ENCODE measurements at places on chromosomes 2 and 18. TPM values are rescaled to one million over a fixed set of nuclear protein-coding genes. Genes with fewer than 3 reads are reported as not detected.

DNA sequence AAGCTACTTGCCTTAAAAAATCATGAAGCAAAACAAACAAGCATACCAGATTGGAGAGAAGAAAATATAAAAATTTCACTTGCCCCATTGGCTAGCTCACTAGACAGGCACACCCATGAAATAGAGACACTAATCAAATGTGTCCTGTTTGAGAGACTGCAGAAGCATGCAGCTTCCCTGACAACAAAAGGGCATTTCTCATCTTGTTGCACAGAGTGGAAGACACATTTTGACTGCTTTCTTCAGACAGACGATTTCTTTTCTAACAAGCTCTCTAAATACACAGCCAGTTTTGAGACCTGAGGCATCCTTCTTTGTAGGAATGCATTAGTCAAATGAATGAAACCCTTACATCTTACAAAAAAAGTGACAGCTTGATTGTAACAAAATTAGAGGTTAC is 1558.6 kb upstream of the NXPH2 start:
- no peak for DNase-seq

DNA sequence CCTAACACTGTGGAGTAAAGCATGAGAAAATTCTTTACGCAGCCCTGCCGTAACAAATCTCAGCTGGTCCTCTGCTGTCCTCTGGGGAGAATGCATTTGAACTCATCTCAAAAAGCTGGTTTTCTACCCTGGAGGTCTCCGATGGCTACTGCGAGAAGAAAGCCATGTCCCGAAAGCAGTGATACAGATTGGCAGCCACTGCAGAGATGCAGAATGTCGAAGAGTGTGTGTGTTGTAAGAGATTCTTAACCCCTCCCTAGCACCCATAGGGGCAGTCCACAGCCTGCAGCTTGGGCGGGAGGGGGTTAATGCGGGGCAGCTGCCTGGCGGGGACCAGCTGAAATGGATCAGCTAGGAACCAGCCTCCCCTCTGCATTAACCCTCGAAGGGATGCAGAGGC is 235.9 kb downstream of the ZNF516 start:
- no peak for DNase-seq

GRCh38 chr2:25981596-25982272 is 563 bp downstream of the KIF3C start:
- peak; percentile 15 for DNase-seq

Gene COLEC12
- total RNA-seq = 60.6 TPM

DNA sequence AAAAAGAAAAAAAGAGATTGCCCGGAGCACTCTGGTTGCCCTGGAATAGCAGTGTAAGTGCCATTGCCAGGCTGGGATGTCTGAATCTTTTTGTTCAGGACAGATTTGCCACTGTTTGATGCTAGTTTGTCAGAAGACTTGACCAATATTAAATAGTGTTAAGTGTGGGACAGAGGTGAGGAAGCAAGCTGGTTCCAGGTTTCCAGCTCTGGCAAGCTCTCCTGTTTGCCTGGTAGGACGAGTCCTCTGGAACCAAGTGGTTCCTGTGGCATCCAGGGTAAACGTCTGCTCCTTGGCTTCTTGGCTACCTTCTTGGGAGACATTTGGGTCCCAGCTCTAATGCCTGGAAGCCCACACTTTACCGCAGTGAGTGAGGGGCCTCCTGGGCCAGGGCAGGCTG is 20.8 kb upstream of the IGFBP5 start:
- no peak for DNase-seq

Gene LPIN1
- 149 TPM for total RNA-seq

Gene ANKRD39
- 5.3 TPM for total RNA-seq

DNA sequence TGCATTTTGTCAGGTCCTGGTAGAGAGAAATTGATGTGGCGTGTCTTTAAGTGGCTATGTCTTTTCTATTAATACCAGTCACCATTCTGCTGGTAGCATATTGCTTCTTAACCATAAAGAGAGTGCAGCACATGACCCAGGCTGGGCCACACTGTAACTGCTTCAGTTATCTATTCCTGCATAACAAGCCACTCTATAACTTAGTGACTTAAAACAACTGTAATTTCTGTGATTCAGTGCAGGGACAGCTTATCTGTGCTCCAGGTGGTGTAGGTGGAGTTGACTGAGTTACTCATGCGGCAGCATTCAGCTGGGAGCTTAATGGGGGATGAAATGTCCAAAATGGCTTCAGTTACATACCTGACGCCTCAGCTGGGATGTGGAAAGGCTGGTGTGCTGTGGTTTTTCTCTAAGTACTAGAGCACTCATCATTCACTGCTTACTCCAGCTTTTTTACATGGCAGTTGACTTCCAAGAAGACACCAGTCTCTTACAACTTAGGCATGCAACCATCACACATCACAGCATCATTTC is 742.4 kb downstream of the SATB2 start:
- DNase-seq = no peak

Gene FAM136A
- total RNA-seq = 16.4 TPM

DNA sequence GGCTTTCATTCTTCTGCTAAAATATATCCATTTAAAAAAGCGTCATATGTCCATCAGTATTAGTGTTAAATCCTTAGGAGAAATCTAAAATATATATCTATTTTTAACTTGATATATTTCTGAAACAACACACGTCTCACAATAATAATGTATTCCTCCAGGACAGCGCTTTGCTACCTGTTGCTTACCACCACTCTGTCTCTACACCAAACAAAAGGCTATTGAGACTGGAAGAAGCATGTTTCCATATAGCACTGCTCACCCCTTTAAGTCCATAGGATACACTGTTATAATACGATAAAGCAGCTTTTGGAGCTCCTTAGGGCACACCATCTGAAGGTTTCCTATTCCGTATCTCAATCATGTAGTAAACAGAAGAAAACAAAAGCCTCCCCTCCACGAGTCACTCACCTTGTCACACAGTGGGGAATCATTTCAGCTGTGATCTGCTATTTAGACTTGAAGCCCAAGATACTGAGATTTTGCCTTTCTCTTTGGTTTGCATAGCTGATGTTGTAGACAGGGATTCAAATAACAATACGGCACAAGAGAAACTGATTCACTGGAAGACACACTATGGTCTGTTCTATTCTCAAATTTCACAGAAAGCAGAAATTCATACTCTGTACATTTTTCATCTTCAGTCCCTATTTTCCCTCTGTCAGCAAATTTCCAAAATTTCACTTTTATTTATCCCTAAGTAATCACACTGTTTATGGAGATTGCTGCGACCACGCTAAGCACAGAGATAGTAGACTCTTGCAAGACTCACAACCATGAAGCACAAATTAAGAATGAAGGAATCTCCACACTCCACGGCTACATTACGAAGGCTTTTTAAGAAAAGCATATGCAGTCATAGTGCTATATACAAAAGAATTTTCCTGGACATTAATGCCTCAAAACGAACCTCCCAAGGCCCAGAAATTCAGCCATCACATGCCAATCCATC is 187.1 kb downstream of the TCF4 start:
- peak; percentile 50 for DNase-seq

DNA sequence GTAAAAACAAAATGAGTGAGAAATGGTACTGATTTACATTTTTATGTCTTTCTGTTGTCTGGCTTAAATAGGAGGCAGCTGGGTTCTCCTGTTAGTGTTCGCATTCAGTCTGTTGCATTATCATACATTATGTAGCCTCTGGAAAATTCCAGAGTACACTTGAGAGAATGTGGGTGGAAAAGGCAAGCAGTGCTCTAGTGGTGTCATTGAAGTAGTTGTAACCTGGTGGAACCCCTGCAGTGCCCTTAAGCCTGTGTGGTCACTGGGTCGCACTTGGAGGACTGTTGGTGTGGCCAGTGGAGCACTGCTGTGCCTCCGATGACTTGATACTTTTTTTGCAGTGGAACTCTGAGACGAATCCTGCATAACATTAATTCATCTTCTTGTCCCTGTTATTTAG is 52.4 kb downstream of the USP14 start:
- DNase-seq = no peak

Gene TTC27
- total RNA-seq = 18.2 TPM

GRCh38 chr2:688504-689076 is 11.4 kb upstream of the TMEM18 start:
- no peak for DNase-seq

DNA sequence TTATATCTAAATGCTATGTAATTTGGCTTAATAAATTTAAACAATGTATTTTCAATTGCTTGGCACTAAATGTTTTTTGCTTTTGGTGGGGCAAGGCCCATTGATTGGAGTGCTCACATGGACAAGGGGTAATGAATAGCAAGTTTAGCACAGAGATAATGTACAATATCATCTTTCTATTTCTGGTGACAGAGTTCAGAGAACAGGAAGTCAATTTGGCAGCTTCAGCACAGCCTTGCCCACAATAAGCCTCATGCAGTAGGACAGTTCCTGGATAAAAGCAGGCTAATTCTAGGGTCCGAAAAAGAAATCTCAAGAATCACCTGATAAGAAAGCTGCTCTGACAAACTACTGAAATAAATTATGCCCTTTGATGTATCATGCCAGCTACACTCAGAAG is 443.9 kb upstream of the FSHR start:
- DNase-seq = no peak

Gene COBLL1
- 5.1 TPM for total RNA-seq

DNA sequence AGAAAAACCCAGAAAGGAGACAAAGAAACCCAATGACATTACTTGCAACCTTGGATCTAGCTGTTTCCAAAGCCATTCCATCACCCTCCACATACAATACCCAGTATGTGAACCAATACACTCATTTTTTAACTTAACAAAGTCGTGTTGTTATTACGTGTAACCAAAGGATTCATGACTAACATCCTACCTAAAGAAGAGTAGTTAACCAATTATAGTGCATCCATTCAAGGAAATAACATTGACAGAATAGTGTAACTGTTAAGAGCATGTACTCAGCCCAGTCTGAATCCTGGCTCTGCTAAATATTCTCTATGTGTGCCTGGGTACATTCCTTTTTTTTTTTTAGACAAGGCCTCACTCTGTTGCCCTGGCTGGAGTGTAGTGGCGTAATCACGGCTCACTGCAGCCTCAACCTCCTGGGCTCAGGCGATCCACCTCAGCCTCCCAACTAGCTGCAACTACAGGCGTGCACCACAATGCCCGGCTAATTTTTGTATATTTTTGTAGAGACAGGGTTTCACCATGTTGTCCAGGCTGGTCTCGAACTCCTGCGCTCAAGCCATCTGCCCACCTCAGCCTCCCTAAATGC is 9.9 kb downstream of the TLK1 start:
- DNase-seq = no peak

- DNase-seq = no peak
Observed at GRCh38 chr2:122480501-122481243, 725.2 kb downstream of the TSN start.

GRCh38 chr2:70509565-70509964 is 44.1 kb downstream of the TGFA start:
- no peak for DNase-seq

DNA sequence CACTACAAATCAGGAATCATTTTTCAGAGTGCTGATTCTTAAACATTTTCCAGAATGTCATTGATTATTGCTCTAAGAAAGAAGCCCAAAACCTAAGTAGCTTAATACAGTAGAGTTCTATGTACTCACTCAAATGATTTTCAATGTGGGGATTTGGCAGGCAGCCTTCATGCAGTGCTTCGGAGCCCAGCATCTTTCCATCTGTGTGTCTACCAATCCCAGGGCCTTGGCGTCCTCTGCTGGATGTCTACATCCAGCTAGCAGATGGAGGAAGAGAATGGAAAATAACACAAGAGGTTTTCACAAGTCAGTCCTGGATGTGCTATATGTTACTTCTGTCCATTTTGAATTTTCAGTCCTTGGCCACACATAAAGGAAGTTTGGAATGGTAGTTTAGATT is 151.8 kb downstream of the RDH14 start:
- DNase-seq = no peak

DNA sequence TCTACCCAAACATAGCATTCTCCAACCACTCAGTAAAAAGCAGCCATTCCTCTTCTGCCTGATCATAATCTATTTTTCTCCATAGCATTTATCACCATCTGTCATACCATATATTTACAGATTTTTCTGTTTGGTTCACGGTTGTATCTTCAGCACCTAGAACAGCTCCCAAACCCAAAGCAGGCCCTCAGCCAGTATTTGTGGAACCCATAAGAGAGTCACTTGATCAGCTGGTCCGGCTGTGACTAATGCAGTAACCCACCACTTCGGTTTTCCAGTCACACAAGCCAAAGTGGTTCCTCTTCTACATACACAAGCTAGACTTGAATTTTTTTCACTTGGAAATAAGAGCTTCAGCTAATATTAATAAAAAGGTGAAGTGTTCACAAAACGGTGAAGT is 511.6 kb upstream of the CELF4 start:
- DNase-seq = no peak

Gene DOK6
- 4.0 TPM for total RNA-seq

GRCh38 chr2:175404839-175405238 is 223.3 kb upstream of the ATP5MC3 start:
- DNase-seq = no peak

DNA sequence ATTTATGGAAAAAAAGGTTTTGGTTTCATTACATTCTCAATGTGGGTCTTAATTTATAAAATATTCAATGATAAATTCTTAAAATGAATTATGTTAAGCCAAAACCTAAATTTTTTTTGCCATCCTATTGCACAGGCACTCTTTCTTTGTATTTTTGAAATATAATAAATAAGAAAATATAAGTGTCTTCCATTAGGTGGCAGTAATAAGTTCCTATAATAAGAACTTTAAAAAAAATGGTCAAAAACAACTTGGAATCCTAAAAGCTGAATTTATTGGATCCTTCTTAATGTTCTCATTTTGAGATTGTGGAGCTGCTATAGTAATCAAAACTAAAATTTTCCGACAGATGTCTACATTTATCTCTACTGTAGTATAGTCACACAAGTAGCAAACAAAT is 5.7 kb downstream of the CALCRL start:
- DNase-seq = peak; percentile 36

Gene RGPD4
- total RNA-seq = not detected

DNA sequence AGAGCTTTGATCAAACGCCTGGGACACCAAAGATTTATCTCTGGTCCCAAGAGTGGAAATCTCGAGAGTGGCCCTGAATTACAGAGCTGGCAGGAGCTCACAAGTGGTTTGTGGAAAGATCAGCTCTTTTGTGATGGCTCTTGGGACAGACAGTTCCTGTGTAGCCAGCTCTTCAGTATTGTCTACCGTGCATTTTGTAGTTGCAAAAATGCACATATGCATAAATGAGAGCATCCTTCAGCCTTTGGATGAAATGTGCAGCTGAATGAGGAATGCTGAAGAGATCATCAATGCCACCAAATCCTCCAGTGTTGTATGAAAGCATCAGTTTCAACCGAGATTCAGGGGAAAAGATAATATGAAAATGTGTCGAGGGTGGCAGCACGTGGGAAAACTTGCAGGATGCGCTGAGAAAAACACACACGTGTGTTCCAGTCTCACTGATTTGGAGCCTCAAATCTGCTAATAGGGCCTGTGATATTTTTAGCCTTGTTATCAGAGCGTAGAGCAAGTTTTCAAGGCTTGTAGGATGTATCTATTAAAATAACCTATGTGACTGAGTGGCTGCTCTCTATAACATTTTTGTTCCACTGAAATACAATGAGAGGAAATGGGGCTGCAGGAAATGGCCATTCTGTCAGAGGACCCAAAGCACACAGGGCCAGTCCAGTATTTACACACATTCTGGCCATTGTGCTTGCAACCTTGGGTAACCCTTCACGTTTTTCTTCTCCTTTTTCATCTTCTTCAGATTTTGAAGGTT is 138.7 kb downstream of the PRKCE start:
- no peak for DNase-seq

GRCh38 chr18:58208207-58208932 is 164.3 kb downstream of the NEDD4L start:
- DNase-seq = peak; percentile 45
